ENCODE measurements at places on chromosomes 4 and X. TPM values are rescaled to one million over a fixed set of nuclear protein-coding genes. Genes with fewer than 3 reads are reported as not detected.

Gene GRPEL1
- 34.6 TPM for total RNA-seq

Gene GLUD2
- total RNA-seq: 0.40 TPM

Gene EDNRA
- total RNA-seq: not detected

Gene MTTP
- total RNA-seq: not detected

Gene BMX
- total RNA-seq: not detected

Gene GPR82
- total RNA-seq: not detected

Gene GC
- total RNA-seq: not detected

Gene HMX1
- total RNA-seq: not detected

Gene NKX3-2
- not detected for total RNA-seq

Gene AMBN
- not detected for total RNA-seq

Gene PLXNB3
- total RNA-seq: 0.55 TPM

Gene RTL9
- total RNA-seq: not detected

Gene FGFR3
- total RNA-seq: 1.9 TPM

Gene MAGEB3
- not detected for total RNA-seq

Gene ZNF275
- total RNA-seq: 30.1 TPM

Gene MAGEC3
- total RNA-seq: not detected

Gene KLF8
- 8.1 TPM for total RNA-seq

Gene TMPRSS11D
- not detected for total RNA-seq

Gene NDNF
- total RNA-seq: not detected

Gene MAGEE1
- 4.8 TPM for total RNA-seq

Gene CXorf49
- total RNA-seq: not detected

Gene GPR119
- not detected for total RNA-seq

Gene BGN
- 0.17 TPM for total RNA-seq

Gene ART3
- not detected for total RNA-seq

Gene PAGE2
- not detected for total RNA-seq

Gene RAB39B
- 7.8 TPM for total RNA-seq

Gene PRSS48
- not detected for total RNA-seq
